ENCODE measurements at places on chromosomes 16 and 17.

GRCh38 chr16:3980253-3981111 lies 100.0 kb upstream of the CREBBP start:
- no peak for DNase-seq

- DNase-seq, result no peak
These were observed 4.3 kb upstream of the ENGASE start for GRCh38 chr17:79070266-79070880.

GRCh38 chr16:12754824-12755543 lies 48.7 kb downstream of the CPPED1 start:
- DNase-seq, result no peak

- DNase-seq, result no peak
These were observed 85.8 kb upstream of the SEC14L1 start for GRCh38 chr17:77054936-77055335.

- no peak for DNase-seq
These were observed 91.1 kb downstream of the IRF8 start for GRCh38 chr16:85989863-85990643.

DNA sequence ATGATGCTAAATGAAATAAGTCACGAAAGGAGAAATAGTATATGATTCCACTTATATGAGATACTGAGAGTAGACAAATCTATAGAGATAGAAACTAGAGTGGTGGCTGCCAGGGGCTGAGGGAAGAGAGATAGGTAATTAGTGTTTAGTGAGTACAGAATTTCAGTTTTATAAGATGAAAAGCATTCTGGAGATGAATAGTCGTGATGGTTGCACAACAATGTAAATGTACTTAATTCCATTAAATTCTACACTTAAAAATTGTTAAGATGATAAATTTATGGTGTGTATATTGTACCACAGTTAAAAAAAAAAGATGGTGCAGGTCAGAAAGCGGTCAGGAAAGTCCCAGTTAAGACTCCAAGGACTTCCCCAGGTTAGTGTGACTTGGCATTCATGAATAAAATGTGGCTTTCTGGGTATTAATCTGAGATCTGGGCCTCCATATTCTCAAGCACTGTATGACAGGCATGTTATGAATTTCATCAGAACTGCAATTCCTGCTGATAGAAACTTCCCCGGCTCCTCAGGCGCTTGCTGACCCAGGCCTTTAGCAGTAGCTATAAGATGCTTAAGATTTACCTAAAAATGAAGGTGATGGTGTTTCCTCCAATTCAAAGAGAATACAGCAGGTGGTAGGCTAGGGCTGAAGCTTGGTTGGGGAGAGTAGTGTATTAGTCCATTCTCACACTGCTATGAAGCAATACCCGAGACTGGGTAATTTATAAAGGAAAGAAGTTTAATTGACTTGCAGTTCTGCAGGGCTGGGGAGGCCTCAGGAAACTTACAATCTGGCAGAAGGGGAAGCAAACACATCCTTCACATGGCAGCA lies 115.3 kb upstream of the SOX9 start:
- DNase-seq, result no peak

- no peak for DNase-seq
These were observed 50.7 kb downstream of the AATF start for GRCh38 chr17:36999471-36999870.

- peak; percentile 35 for DNase-seq
These were observed at the start of gene ACSF2 for GRCh38 chr17:50425682-50426471. Gene ACSF2 (plus strand): TSS chr17:50426218. CDS start chr17:50426262, 44 bp downstream.

GRCh38 chr16:59848296-59848695 lies 1114.2 kb upstream of the GOT2 start:
- no peak for DNase-seq

- DNase-seq, result no peak
These were observed 25.5 kb downstream of the NSMCE1 start for GRCh38 chr16:27242868-27243590.

- peak; percentile 37 for DNase-seq
These were observed at the start of gene DRC7 for GRCh38 chr16:57694725-57695679. Gene DRC7 (plus strand): TSS chr16:57694806. CDS start chr16:57697950, 3,144 bp downstream.

- no peak for DNase-seq
These were observed 30.3 kb downstream of the CDK5RAP3 start for GRCh38 chr17:48001197-48001596.

DNA sequence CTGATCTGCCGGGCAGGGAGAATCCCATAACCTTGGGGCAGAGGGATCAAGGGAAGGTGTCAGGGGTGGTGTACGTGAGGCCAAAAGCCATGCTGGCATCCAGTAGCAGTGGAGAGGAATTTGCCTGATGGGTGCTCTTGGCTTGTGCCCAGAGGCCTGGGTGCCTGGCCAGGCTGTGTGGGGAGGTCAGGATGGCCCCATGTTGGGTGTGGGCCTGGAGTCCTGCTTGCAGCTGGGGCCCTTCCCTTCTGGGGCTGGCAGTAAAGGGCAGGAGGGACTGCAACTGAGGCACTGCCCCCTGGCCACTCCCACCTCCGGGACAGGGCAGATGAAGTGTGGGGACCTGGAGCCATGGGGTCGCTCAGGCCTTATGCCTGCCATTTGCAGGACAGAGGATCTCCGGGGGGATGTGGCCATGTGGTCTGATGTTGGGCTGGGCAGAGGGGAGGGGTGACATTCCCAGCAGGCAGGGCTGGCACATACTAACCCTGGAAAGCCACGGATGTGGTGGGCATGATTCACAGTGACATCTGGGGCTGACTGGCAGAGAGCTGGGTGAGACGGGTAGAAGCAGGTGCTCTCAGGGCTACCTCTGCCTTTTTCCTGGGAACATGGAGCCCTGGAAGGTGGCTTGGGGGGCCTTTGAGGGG lies 3.5 kb downstream of the FMNL1 start:
- DNase-seq, result no peak

- DNase-seq, result no peak
These were observed 23.4 kb downstream of the RBFOX3 start for GRCh38 chr17:79587421-79587820.

DNA sequence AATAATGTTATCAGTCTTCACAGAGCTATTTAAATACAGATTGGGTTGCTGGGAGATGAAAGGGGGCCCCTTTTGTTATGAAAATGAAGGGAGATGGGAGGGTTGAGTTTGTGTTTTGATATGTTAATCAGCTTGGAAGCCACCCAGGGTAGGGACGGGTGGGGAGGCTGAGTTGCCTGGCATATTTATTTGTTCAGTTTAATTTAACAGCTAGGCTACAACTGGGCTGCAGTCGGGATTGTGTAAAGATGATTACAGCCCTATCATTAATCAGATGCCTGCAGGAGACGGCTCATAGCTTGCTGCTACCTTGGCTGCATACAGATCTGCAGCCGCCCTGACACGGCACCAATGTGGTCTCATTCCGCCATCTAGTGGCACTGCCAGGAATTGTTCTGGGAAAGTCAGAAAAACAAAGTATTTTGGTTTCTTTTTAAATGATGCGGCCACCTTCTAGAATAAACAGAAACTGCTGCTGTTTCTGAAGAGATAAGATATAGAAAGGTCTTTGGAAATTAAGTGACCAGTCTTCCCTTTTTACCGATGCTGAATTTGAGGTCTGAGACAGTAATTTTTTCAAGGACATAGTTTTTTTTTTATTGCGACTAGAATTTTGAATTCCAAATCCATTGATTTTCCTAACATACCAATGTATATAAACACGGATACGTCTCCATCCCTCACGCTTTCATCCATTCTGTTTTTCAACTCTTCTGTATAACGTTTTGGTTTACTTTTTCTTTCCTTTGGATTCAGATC lies 458.0 kb upstream of the ASIC2 start:
- peak; percentile 61 for DNase-seq

GRCh38 chr17:50272246-50272645 lies 2.0 kb upstream of the TMEM92 start:
- DNase-seq, result no peak

DNA sequence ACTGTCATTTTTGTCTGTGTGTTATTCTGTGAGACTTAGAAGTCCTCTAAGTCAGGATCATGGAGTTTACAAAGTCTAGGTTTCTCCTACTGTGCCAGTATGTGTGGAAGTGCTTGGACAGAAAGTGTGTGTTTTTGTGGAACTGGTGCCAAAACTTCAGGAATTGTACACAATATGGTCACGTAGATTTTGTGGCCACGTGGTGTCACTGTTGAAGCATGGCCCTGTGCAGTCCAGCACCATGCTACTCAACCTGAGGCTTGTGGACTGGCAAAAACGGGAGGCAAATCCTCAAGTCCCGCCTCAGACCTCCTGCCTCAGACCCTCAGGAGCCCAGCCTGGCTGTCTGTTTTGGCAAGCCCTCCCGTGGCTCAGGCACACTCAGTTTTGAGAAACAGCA lies 16.7 kb upstream of the ALKBH5 start:
- no peak for DNase-seq

DNA sequence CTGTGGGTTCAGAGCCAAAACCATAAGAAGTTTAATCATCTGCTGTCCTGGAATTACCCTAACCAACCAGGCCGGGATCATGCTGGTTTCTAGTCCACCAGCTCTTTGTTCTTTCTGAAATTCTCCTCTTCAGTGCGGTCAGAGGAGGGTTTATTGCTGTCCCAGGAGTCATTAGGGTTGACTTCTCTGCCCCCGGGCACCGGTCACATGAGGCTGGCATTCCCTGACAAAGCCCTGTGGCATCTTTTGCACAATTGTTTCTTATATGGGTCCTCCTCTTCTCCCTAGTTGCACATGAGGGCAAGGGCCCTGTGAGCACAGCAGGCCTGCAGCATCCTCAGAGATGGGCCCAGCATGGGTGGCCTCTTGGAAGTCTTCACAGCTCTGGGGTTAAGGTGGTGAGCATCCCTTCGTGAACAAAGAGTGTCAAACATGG lies 243.9 kb downstream of the IRF8 start:
- no peak for DNase-seq
